ENCODE measurements at places on chromosomes 16 and 17.

DNA sequence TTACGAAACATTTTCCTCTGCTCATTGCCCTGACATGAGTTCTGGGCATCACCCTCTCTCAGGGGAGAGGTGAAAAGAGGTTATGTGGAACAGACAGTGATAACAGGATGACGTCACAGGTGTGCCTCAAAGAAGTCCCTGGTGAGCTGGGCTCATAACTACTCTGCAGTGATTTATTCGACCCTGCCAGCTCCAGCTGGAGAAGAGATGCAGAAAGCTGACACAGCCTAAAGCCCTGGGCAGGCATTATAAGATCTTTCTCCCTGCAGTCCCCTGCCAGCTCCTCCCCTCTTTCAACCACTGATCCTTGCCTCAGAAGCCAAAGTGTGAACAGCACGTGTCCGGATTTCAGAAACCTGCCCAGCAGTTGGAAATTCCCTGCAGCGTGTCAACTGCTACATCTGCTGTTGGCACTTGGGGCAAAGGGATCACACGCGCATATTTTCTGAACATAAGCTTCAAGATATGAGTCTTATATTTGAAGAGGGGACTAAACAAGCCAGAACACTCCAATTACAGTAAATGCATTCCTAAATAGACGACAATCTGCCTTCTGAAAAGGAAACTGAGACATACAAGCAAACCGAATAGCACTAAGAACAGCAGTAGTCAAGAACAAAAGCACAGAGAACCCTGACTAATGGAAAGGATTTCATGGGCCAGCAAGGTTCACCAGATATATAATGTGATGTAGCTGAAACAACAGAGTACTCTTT, 80.5 kb downstream of the SMG6 start:
- peak; percentile 72 for DNase-seq

GRCh38 chr16:76228546-76229146, 48.6 kb upstream of the CNTNAP4 start:
- DNase-seq, result no peak

GRCh38 chr17:12261354-12261753, 240.7 kb downstream of the MAP2K4 start:
- no peak for DNase-seq

DNA sequence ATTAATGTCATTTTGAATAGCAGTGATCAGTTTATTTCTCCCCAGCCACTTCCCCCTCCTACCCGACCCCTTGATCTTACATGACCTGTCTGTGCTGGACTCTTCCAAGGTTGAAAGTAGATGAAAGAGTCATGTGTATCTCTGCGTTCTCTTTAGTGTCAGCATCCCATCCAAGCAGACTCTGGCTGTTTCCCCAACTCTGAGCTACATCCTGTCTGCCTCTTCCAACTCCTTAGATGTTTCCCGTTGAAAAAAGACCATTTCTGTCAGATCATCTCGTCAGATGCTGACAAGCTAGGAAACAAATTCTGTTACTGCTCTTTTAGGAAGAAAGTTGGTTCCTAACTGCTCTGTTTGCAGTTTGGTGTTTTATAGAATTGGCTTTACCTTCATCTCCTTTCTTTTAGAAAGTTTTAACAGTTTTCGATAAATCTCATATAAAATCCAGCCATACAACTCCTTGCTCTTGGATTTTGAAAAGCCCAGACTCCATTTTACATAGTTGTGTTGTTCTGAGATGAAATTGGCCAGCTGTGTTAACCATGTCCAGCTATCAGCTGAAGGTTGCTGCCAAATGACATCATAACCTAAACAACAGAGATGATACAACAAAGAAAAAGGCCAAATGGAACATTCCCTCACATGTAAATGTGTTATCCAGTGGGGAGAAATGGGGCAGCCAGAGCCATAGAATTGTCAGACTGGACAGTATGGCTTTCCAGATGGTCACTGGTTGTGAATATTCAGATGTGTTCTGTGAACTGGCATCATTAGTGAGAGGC, 43.5 kb downstream of the CYB561 start:
- no peak for DNase-seq

DNA sequence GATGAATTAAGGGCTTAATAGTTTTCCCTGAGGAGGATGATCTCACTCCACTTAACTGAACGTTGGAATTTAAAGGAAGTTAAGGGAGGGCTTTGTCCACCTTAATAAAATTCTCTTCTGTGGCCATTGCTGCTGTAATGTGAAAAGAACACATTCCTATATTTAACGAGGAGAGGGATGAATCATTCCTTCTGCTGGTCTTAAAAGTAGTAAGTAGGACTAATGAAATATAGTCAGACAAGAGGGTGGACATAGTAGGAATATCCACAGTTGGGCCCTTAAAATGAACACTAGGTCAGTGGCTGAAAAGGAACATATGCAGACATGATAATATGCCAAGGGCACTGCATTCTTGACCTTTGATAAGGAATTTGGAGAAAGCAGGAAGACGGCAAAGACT, 405.6 kb downstream of the PMP22 start:
- DNase-seq, result no peak

- DNase-seq, result no peak
These were observed 126.8 kb downstream of the ZFHX3 start for GRCh38 chr16:72921106-72921505.

DNA sequence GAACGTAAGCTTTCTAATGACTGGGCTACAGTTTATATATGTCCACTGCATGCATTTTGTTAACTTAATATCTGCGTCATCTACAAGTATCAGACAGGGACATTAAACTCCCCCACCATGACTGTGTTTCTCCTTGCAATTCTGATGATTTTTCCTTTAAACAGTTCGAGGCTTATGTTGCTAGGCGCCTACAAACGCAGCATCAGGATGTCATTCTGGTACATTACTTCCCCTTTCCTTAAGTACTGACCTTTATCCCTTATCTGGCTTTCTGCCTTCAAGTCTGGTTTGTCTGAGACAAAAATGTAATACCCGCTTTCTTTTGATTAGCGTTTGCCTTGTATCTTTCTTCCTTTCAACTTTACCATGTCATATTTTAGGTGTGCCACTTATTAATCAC, 362.4 kb downstream of the SLC39A11 start:
- no peak for DNase-seq

DNA sequence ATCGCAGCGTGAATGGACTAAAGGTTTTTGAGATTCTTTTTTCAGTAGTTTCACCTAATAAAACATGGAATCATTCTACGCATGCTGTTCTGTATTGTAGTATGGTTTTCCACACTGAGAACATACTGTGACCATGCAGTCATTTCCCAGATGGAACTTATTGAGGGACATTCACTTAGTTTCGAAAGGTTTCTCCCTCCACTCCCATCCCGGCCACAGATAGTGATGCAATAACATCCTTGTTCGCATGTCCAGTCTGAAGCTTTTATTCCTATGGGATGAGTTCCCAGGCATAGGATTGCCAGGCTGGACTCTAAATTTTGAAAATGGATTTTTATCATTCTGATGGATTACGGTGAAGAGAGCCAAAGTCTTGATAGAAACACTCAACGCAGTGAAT, 420.4 kb downstream of the WWOX start:
- no peak for DNase-seq

DNA sequence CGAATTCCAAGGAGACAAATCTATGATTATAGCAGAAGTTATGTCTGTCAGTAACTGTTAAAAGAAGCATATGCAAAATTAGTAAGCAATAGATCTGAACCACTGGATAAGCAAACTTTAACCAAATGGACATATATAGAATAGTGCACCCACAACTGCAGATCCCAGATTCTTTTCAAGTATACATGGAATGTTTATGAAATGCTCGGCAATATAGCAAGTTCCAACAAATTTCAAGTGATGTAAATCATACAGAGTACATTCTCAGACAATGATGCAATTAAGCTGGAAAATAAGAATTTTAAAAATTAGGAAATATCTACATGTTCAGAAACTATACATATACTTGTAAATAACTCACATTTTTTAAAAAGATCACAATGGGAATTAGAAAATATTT, 8.4 kb upstream of the HELZ start:
- no peak for DNase-seq

DNA sequence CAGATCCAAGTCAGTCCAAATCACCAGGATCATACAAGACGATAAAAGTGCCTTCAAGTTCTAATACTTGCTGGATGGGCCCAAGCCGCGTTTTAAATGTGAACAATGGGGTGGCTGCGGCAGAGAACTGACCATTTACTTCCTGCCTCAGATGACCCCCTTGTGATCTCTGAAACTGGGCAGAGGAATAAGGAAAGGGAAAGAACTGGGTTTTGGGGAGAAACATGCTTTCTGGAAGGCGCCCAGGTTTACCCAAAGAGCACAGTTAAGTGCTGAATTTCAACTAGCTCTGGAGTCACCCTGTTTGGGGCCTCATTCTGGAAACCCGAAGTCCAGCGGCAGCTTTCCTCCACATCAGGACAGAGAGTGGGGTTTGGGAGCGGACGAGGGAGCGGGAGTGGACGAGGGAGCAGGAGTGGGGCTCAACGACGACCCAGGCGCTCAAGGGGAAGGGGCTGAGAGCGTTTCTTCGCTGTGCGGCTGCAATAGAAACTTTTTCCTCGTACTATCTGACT, 1.6 kb downstream of the FAM20A start:
- no peak for DNase-seq

- DNase-seq, result peak; percentile 66
These were observed 248.6 kb downstream of the FTO start for GRCh38 chr16:53952215-53953208.
